ENCODE measurements at places on chromosomes 11 and 22.

GRCh38 chr22:33922349-33922681 lies 2.0 kb upstream of the LARGE1 start:
- no peak for DNase-seq

- no peak for DNase-seq
These were observed 221.7 kb upstream of the BLID start for GRCh38 chr11:122337704-122338103.

GRCh38 chr22:17954200-17954859 lies 70.0 kb downstream of the MICAL3 start:
- DNase-seq, result no peak

DNA sequence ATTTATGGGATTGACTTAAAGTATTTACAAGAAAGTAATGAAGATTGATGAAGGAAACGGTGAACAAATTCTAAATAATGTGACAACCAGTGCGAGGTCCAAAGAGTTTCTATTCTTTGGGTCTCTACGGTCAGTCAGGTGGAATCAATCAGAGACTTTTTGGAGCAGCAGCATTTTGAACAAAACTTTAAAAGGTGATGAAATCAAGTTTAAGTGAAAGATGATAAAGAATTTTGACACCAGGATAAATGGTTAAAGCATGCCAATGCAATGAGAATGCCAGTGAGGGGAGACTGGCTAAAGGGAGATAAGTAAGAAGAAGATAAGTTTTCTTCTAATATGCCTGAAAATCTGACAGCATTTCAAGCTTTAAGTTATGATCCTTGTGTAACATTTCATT lies 67.9 kb downstream of the DCUN1D5 start:
- DNase-seq, result no peak

DNA sequence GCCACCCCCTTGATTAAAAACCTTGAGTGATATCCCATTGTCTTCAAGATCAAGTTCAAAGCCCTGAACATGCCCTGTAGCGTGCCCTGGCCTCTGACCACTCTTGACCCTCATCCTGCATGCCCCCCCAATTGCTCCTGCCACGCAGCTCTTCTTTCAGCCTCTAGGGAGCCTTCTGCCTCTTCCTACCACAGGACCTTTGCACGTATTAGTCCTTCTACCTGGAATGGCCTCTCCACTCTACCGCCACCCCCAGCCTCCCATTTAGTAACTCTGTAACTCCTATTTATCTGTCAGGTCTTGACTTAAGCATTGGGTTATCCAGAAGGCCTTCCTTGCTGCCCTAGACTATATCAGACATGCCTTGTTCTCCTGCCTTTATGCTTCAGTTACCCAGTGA lies 203.6 kb downstream of the TRIM29 start:
- no peak for DNase-seq

- no peak for DNase-seq
These were observed 2.8 kb downstream of the KCTD14 start for GRCh38 chr11:78020246-78020645.

GRCh38 chr11:14435717-14436512 lies 63.7 kb downstream of the COPB1 start:
- no peak for DNase-seq

DNA sequence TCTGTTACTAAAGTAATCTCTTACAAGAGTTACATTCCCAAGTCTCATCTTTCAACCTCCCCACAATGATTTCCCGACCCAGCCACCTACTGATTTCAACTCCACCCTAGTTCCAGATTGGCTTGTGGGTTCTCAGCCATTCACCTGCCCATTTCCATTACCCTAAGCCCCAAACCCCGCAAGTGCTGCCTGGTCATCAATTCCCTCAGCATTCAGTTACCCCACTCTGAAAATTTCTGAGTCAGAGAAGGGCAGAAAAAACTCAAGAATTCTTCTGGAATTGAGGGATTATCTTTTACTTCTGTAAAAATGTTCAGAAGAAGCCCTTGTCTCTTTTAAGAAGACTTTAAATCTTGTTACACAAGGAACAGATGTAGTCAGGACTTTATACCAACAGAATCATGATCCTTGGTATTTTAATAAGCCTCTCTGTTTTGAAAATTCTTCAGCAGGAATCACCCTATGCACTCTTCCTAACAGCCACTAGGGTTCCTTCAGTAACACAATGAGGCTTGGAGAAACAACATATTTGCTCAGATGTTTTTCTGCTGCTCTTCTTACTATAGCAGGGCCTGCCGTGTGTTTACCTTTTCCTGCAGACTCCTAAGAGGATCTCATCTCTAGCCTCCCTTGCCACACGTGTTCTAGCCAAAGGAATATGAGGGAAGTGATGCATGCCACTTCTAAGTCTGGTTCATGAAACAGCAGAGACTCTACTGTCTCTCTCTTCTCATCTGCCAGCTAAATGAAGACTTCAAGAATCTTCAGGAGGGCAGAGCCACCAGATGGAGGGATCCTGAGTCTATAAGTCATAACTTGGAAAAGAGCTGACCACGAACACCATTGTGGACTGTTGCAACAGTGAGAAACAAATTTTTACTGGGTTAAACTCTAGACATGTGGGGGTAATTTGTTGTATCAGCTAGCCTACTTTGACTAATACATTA lies 29.3 kb upstream of the PAMR1 start:
- DNase-seq, result no peak

DNA sequence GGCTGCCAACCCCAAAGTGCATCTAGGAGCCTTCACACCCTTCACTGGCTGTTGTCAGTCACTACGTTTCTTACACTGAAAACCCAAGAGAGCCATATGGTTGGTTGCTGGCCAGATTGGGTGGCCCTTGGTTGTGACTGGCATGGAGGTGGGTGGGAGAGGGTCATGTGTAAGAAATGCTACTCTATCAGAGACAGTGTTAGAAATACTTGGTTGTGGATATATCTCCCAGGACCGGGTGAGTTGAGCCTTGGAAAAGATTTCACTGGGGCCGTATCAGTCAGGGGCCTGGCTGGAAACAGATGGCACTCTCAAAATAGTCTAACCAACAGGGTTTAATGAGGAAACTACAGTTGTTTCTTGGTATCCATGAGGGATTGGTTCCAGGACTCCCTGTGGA lies 15.2 kb downstream of the ENDOD1 start:
- no peak for DNase-seq

DNA sequence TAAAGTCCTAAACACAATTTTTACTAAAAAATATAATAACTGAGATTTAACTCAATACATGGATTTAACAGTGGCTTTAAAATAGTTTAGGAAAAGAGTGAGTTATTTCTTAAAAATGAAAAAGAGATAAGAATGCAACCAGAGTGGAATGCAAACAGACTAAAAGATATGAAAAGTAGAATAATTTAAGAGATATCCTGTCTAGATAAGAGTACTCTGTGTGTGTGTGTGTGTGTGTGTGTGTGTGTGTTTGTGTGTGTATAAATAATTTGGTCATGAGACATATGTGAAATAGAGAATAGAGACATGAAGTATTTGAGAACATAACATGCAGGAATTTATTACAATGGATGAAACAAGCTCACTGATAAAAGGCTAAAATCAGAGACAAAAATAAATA lies 986.9 kb upstream of the CHORDC1 start:
- no peak for DNase-seq

DNA sequence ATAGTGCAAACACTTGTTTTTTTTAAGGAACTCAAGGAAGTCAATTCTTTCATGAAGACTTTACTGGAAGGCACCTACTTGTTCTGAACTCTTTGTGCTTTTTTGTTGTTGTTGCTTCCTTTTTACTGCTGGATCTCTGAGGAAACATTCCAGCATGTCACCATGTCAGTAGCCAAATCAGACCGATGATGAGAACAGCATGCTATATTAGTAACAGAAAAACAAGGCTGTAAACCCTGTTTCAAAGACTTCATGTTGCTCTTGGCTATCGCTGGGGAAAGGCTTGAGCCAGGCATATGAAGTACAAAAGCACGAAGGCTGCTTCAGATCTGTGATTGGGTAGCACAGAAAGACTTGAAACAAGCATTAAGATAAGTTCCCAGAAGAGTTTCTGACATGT lies 125.6 kb upstream of the SLC5A12 start:
- DNase-seq, result no peak

DNA sequence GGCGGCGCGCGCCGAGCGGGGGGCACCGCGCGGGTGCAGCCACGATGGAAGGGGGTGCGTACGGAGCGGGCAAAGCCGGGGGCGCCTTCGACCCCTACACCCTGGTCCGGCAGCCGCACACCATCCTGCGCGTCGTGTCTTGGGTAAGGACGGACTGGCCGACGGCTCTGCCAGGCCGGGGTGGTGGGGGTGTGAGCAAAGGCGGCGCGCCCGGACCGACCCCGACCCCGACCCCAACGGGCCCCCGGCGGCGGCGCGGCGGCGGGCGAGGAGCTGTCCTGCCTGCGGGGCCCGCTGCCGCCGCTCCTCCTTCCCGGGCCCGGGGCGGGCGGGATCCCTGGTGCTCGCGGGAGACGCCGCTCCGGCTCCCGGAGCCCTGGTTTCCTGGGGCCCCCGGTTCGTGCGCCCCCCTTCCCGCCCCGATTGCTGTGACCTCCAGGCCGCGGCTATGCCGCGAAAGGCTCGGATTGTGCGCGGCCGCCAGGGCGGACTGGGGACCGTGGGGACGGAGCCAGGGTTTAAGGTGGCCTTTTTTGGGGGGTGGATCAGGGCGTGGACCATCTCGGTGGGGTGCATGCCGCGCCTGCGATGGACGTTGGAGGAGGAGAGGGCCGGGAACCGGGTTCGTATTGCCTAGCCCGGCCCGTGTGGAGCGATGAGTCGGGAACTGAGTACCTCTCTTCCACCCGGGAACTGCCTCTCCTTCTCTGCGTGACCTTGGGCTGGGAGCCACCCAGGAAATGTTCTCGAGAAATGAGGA lies at the start of gene SYNGR1:
SYNGR1 (plus strand) TSS at position 25 of the 760 bp plus-strand sequence; CDS start at position 45, 20 bp downstream.
- no peak for DNase-seq

- no peak for DNase-seq
These were observed 327.8 kb downstream of the MIAT start for GRCh38 chr22:26985206-26985605.

DNA sequence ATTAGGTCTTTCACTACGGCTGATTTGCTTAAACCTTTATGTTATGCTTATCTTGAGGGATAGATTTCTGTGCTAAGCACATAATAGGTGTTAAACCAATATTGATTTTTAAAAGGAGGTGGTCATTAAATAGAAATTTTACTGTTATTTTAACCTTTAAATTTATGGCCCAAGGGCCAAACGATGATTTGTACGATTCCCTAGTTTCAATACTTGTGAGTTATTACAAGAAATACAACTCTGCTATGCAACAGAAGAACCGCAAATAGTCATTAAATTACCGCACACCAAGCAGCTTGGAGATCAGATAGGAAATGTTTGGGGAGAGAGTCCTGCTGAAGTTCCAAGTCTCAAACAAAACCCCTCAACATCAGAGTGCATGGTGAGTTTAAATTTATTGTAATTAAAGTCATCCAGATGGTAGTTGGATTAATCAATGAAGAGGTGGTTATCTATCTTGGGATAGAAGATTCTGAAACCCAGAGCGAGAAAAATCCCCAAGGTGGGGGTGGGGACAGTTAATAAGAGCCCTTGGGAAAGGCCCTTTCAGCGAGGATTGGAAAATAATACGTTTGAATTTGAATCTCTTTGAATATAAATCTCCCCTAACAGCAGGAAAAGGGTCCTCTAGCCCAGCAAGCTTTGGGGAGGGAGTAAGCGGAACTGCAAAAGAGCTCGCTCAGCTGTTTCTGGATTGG lies 805 bp upstream of the QSER1 start:
- peak; percentile 27 for DNase-seq

DNA sequence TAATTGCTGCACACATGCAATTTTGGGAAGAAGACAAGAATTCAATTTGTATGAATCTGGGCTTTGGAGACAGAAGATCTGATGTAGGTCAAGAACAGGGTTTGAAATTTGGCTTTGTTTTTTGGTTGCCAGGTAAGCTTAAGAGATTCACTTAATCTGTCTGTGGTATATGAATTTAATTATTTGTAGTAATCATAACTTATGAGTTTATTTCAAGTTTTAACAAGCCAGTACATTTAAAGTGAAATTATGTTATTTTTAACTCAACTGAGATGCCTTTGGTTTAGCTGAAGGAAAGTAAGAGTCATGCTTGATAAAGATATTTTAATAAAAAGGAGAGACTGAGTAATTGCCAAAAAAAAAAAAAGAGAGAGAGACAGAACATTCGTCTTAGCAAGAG lies 384.1 kb downstream of the LUZP2 start:
- no peak for DNase-seq

DNA sequence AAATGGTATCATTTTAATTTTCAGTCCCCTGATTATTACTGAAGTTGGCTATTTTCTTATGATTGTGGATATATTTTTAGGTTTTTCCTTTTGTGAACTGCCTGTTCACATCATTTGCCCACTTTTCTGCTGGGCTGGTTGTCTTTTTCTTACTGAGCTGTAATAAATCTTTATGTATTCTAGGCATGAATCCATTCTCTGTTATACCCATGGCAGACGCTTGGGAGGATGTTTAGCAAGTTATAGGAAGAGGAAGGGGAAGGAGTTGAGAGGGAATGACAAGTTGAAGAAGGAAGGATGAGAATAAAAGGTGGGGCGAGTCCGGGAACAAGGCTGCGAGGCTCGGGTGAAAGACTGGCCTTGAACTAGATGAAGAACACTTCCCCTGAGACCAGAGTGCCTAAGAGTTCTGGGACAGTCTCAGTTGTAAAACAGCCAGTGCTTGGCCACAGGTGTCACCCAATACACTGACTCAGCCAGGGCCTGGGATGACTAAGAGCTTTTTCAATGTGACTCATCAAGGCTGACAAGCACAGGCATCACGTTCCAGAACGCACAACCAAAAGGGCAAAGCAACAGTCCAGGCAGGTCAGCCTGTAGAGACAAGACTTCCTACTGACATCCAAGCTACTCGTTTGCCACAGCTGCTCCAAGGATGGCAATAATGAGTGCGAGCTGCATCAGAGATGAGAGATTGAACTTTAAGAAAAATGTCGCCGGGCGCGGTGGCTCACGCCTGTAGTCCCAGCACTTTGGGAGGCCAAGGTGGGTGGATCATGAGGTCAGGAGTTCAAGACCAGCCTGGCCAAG lies 35.2 kb downstream of the LRFN4 start:
- DNase-seq, result peak; percentile 88

DNA sequence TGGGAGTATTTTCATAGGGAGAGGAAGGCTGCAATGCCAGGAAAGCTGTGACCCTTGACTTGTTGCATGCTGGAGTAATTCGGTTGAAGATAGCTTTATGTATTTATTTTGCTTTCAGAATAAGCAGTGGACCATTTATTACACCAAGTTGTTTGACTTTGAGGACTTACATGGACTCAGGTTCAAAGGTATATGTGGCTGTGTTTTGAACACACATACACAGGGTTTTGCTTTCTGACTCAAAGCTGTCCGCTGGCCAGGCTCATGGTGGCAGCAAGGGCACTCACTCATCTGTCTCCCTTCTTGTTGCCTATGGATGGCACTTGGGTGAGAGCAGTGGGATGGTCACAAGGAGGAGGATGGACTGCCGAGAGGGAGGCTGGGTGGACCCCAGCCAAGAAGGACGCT lies 6.5 kb downstream of the TIMP3 start:
- no peak for DNase-seq

DNA sequence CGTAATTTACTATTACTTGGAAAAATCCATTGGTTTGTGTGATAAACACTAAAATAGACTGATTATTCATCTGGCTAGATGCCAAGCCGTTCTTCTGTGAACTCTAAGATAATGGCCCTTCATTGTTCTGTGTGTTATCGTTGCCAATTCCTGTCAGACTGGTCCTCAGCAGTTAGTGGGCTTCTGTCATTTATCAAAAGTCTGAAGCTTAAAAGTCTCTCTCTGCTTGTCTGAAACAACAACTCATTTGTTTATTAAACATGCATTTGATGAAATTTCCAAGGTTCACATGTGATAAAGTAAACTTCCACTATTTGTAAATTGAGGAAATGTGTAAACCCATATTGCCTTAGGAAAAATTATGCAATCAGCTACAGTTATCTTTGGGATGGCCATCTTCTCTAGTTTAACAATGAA lies 21.1 kb upstream of the RDX start:
- no peak for DNase-seq

Data from GM20000 (cell line).